Ovary (tissue), 10 donors: ENCODE measurements at places on chromosomes 3 and 15. TPM values are rescaled to one million over a fixed set of nuclear protein-coding genes. Genes with fewer than 3 reads are reported as not detected.

The NR1I2 gene
- 0.22 TPM for total RNA-seq

The CDHR4 gene
- total RNA-seq, result 3.2 TPM

GRCh38 chr3:44105571-44105970 is 136.1 kb upstream of the TOPAZ1 start:
- no peaks in the 10 kb centered on the region for H3K27me3 ChIP-seq
- H3K36me3 ChIP-seq, result no peaks in the 10 kb centered on the region
- H3K4me1 ChIP-seq, result no peaks in the 10 kb centered on the region
- no peak overlapping the region for H3K4me3 ChIP-seq
- DNase-seq, result no peak

DNA sequence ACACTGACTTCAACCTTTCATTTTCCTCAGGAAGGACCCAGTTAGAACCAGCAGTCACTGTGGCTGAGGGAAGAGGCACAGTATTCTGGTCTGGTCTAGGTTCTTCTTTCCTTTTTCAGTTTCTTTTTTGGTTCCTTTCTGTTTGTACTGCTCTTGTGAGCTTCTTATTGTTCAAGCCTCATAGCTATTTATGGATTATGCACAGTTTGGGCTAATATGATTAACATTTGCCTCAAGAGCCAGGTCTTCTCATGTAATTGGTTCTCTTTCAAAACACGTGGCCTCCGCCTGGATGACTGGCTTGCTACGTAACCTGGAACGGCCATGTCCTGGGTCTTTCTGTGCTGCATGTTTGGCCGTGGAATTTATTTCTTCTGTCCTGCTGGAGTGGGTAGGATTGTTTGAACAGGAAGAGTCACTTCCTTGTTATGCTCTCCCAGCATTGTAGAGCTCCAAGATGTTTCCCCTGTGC is 43.3 kb downstream of the RBMS3 start:
- peak; percentile 62 for DNase-seq
- peaks cover 1% of the 10 kb centered on the region for H3K4me1 ChIP-seq
- H3K27me3 ChIP-seq, result no peaks in the 10 kb centered on the region
- H3K4me3 ChIP-seq, result peak overlapping the region; percentile 9
- peak overlapping the region; percentile 79 for H3K27ac ChIP-seq

GRCh38 chr3:117893638-117894037 is 1141.0 kb downstream of the IGSF11 start:
- H3K27ac ChIP-seq, result no peak overlapping the region
- no peaks in the 10 kb centered on the region for H3K27me3 ChIP-seq
- no peak overlapping the region for H3K4me3 ChIP-seq
- no peaks in the 10 kb centered on the region for H3K36me3 ChIP-seq
- H3K4me1 ChIP-seq, result no peaks in the 10 kb centered on the region
